Hair follicle dermal papilla cell (primary cell): ENCODE measurements at places on chromosomes 5 and 9. TPM values are rescaled to one million over a fixed set of nuclear protein-coding genes. Genes with fewer than 3 reads are reported as not detected.

CDH9 gene
- total RNA-seq = 0.12 TPM in 1 of 2 replicates, not detected in the other

LCN15 gene
- total RNA-seq = not detected in 2 replicates

GHR gene
- 2.9 and 5.2 TPM in 2 replicates for total RNA-seq

PCDHA10 gene
- 0.32 and 0.85 TPM in 2 replicates for total RNA-seq

NSG2 gene
- under 0.01 TPM in 1 of 2 replicates, not detected in the other for total RNA-seq

AFAP1L1 gene
- total RNA-seq = 10.1 TPM in 2 replicates

PCDHA13 gene
- total RNA-seq = 0.32 and 0.36 TPM in 2 replicates

CNTNAP3 gene
- under 0.01 and 0.12 TPM in 2 replicates for total RNA-seq

SPINK6 gene
- total RNA-seq = not detected in 2 replicates

PRRT1B gene
- not detected in 2 replicates for total RNA-seq

PLPPR1 gene
- total RNA-seq = not detected in 2 replicates

TRAF2 gene
- 6.6 and 6.8 TPM in 2 replicates for total RNA-seq

SLC25A2 gene
- total RNA-seq = 1.3 and 1.9 TPM in 2 replicates

GABRG2 gene
- total RNA-seq = not detected in 2 replicates

IL9 gene
- total RNA-seq = not detected in 2 replicates

GRHPR gene
- total RNA-seq = 151 and 195 TPM in 2 replicates

NOP16 gene
- 5.2 and 8.0 TPM in 2 replicates for total RNA-seq

ANKRD18B gene
- not detected in 2 replicates for total RNA-seq

OR13C2 gene
- total RNA-seq = not detected in 2 replicates

DRD1 gene
- total RNA-seq = under 0.01 and 0.36 TPM in 2 replicates

NACC2 gene
- 32.0 and 35.1 TPM in 2 replicates for total RNA-seq

FAM193B gene
- 32.9 and 39.8 TPM in 2 replicates for total RNA-seq

EXOSC3 gene
- total RNA-seq = 21.7 and 38.3 TPM in 2 replicates
